ENCODE measurements at places on chromosomes 3 and 15.

DNA sequence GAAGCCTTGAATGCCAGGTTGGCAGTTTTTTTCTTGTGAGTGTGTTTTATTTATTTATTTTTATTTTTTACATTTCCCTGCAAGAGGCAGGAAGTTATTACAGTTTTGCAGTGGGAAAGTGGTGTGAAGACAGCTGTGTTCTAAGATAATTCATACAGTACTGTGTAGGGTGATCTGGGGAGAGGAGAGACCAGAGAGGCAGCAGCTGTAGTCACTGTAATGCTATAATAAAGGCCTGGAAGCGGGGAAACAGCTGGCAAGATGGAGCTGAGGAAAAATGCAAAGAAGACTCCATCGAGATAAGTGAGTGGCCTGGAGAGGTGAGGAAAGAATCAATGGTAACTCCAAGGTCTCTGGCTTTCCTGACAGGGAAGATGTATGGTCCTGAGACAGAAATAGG lies 23.1 kb downstream of the CNTN3 start:
- DNase-seq: no peak

GRCh38 chr3:23809840-23810342 lies 4.1 kb downstream of the UBE2E1 start:
- no peak for DNase-seq

DNA sequence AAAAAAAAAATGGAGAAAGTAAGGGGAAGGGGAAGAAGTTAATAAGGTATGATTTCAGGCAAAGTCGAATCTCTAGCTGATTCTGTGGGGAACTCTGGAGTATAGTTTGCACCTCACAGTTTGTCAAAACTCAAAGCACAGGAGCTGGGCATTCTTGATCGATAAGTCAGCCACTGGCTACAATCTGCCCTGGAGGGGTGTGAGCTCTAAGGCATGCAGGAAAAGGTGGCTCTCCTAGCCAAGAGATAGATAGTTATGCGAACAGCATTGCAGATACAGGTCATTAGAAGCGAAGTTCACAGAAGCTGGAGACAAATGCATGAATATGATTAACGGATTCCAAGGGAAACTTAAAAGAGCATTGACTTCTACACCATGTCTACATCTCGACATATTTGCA lies 952.6 kb downstream of the AGBL1 start:
- no peak for DNase-seq

- DNase-seq: no peak
Observed at GRCh38 chr3:177468331-177468730, 271.0 kb upstream of the TBL1XR1 start.

- no peak for DNase-seq
Observed at GRCh38 chr15:45402955-45403877, 24.9 kb upstream of the GATM start.

- no peak for DNase-seq
Observed at GRCh38 chr15:63986751-63987341, 59.4 kb downstream of the DAPK2 start.

GRCh38 chr15:34889476-34889875 lies 80.1 kb downstream of the AQR start:
- no peak for DNase-seq

DNA sequence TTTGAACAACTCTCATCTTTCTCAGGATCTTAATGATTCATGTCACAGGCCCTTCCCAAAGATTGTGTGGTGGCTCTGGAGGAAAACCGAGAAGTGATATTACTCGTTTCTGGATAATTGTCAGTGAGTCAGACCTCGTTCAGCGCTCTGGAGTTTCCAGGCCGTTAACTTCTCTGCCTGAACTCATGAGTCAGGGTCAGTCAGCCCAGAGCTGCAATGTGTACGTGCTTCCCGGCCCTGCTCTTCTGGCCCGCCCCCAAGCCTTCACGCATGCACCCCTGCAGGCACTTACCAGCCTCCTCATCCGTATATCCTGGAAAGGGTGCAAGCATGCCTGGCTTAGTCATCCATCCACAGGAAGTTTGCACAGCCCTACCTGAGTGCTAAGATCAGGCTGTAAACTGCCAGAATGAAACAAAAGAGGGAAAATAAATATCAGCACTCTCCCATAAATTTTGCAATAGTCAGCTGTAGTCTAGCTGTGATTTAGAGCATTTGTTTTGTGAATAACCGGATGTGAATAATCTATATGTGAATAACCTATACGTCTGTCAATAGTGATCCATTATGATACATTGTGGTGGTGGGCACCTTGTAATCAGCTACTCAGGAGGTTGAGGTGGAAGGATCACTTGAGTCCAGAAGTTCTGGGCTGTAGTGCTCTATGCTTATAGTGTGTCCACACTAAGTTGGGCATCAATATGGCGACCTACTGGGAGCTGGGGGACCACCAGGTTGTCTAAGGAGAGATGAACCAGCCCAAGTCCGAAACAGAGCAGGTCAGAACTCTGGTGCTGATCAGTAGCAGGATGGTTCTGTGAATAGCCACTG lies 35.3 kb upstream of the SEMA4B start:
- DNase-seq: no peak

All from NCI-H1694 (cell line).